ENCODE measurements at places on chromosomes 13 and 19.

GRCh38 chr13:72686766-72687165 is 40.7 kb downstream of the MZT1 start:
- DNase-seq, result no peak

GRCh38 chr19:13063461-13064091 is 39.1 kb downstream of the LYL1 start:
- DNase-seq, result no peak

DNA sequence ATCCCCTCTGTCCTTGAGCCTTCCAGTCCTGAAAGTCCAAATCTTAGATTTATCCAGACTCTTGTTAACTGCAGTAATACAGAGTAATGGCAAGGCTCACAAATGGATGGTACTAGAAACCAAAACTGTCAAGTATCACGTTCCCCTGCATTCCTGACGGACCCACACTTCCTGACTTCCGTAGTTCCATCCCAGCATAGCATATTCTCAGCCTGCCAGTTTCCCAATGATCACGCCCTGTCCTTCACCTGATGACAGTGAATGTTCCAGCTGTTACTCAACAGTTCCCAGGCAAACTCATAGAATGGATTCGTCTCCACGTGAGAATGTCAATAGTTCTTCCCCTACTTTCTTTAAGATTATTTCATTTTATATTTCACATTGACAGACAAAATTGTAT is 33.6 kb downstream of the SLC7A1 start:
- no peak for DNase-seq

- peak; percentile 45 for DNase-seq
Measured at GRCh38 chr19:42092350-42092749, 16.4 kb downstream of the ZNF574 start.

DNA sequence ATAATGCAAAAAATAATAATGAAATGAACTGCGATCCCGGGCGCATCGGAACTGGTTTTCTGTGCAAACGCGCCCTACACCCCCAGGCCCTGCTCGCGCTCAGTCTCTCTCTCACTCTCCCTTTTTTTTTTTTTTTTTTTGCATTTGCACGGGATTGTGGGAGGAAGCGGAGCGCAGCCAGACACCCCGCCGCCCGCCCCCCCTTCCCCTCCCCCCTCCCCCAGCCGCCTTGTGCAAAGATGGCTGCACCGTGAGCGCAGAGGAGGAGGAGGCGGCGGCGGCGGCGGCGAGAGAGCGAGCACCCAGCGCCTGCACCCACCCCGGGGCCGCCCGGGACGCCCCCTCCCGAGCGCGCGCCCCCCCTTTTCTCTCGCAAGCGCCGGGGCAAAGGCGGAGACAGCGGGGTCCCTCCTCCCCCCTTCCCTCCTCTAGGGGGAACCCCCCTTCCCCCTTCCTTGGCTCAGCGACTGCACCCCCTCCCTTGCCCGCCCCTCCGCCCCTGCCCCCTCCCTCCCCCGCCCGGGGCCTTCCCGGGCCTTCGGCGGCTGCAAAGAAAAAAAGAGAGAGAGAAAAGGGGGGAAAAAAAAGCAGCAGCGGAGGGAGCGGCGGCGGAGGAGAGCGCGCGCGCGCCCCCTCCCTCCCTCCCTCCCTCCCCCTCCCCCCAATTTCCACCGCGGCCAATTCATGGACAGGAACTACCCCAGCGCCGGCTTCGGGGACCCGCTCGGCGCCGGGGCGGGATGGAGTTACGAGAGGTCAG is at the start of gene PRR12:
Gene PRR12, plus strand, starts transcription at position 212 of the 760 bp plus-strand sequence. Its CDS starts 473 bp downstream, at position 685.
- DNase-seq, result peak; percentile 64
